ENCODE measurements at places on chromosomes 2 and 18.

DNA sequence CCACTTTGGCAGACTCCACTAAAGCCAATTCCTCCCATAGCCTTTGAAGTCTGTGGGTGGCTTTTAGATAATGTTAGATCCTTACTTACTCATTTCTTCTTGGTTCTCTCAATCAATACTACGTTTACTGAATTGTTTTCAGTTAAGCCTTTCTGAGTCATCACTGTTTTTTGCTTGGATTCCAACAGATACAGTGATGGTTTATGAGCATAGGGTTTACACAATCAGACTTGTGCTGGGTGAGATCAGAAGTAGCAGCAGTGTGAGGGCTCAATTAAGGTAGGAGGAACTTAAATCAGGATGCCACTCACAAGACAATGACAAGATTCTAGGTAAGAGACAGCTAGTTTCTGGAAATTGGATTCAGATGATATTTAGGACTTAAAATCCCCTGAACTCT, 297.7 kb upstream of the DOK6 start:
- no peak for DNase-seq

GRCh38 chr2:5938566-5938896, 246.3 kb downstream of the SOX11 start:
- DNase-seq: no peak

DNA sequence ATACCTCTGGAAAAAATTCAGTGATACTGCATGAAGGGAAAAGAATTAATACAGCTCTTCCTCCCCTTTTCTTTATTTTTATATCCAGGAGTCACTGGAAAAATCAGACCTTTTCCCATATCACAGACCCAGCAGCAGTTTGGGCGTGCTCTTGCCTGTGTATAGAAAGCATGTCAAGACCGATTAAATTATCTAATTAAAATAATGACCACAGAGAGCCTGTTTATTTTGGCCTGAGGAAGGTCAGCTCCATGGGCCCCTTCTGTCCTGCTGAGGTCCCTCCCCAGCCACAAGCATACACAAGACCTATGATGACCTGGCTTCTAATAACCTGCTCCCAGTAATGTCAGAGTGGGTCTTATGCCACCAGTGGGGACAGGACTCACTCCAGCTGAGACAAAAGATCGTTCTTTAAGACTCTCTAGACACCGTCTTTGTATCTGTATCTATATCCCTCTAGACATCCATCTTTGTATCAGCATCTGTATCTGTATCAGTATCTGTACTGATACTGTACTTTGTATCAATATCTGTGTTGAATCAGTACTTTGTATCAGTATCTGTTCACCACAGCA, 147.8 kb downstream of the VAPA start:
- no peak for DNase-seq

GRCh38 chr2:238774980-238775509, 72.8 kb upstream of the TWIST2 start:
- DNase-seq: no peak

- DNase-seq: no peak
These were observed 813 bp upstream of the MEIS1 start for GRCh38 chr2:66433945-66434678.

GRCh38 chr2:68870215-68870614, 982 bp downstream of the BMP10 start:
- no peak for DNase-seq

All from activated gamma-delta T cell treated with Interleukin-2 at 50 U/mL for 16 hours (primary cell).